ENCODE measurements at places on chromosomes 2 and 18.

DNA sequence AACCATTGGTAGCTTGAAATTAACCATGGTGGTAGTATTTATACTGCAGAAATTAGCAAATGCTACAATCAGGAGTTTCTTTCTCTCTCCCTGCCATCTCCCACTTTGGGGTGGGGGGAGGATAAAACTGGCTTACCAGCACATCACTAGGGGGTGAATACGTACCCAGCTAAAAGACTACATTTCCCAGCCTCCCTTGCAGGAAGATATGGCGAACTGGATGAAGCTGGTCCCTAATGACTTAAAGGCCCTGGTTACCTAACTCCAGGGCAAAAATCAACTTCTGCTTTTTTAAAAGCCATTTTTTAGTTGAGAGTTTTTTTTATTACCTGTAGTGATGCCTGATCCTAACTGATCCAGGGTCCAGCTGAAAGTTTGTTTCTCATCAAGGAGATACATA, 70.3 kb upstream of the RAB12 start:
- no peak for DNase-seq

- DNase-seq: no peak
Observed at GRCh38 chr18:55850904-55851303, 262.9 kb upstream of the TCF4 start.

- DNase-seq: no peak
Observed at GRCh38 chr2:974502-974901, 23.9 kb downstream of the SNTG2 start.

- DNase-seq: no peak
Observed at GRCh38 chr2:230050136-230050535, 18.6 kb downstream of the SLC16A14 start.

DNA sequence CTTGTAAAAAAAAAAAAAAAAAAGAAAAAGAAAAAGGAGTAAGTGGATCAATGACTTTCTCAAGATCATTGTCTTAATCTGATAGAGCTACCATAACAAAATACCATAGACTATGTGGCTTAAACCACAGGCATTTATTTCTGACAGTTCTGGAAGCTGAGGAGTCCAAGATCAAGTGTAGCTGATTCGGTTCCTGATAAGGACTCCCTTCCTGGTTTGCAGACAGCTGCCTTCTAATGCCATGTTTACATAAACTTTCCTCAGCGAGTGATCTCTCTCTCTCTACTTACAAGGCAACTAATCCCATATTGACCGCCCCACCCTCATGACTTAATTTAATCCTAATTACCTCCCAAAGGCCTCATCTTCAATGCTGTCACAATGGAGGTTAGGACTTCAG, 36.5 kb upstream of the SIX2 start:
- DNase-seq: no peak

GRCh38 chr2:171100370-171100769, 60.3 kb downstream of the TLK1 start:
- DNase-seq: no peak

GRCh38 chr18:8174771-8175170, 434.5 kb upstream of the RAB12 start:
- no peak for DNase-seq

- no peak for DNase-seq
Observed at GRCh38 chr18:53943326-53943860, 281.1 kb downstream of the MBD2 start.

- no peak for DNase-seq
Observed at GRCh38 chr18:13889671-13890070, 25.7 kb downstream of the MC2R start.

Measured in central memory CD4-positive, alpha-beta T cell (primary cell).